Activated naive CD4-positive, alpha-beta T cell treated with anti-CD3 and anti-CD28 coated beads for 36 hours (primary cell): ENCODE measurements at places on chromosomes 2 and 18. TPM values are rescaled to one million over a fixed set of nuclear protein-coding genes. Genes with fewer than 3 reads are reported as not detected.

The SP100 gene
- total RNA-seq = 151 TPM

The STARD6 gene
- total RNA-seq = not detected

The SOWAHC gene
- total RNA-seq = 0.44 TPM

The RBMS1 gene
- total RNA-seq = 27.8 TPM

DNA sequence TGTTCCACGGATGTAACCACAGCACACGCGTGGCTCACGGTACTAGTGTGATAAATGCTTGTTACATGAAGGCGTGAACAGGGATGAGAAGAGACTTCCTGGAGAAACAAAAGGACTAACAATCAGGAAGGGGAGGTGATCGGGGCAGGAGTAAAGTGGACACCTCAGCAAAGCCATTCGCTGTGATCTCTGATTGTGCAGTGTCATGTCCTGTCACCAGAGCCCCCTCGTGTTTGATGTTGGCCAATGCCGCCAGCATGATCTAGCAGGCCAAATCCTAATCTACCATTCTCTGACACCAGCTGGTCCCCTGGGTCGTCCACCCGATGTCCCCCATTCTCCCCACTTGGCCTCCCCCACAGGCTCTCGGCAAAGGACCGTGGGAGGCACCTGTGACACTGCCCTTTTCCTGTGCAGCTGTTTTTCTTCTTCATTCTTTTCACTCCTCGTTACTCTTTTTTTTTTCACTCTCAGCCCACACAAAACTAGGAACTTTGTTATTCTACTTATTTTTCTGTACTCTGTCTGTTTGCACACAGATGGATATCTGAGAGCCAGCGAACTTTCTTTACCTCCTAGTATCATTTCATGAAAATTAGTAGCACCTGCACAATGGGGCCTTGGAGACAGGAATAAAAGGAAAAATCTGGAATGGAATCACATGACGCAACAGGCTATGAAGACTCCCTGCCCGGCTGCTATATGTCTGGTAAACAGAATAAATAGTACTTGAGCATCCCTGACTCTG, 146.8 kb downstream of the TGIF1 start:
- DNase-seq = peak; percentile 59

GRCh38 chr2:188675391-188676009, 298.7 kb upstream of the COL3A1 start:
- no peak for DNase-seq

DNA sequence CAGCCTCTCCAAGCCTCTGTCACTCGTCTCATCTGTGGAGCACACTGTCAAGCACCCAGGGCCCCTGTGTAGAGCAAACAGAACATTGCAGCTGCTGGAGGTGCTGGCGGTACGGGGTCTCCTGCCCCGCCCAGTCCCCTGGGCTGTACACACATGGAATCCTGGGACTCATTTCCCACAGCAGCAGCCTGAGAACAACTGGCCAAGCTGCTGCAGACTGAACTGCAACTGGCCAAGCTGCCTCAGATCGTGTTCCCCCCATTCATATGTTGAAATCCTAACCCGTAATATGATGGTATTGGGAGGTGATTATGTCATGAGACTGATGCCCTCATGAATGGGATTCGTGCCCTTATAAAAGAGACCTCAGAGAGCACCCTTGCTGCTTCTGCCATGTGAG, 130.5 kb downstream of the NCK2 start:
- DNase-seq = no peak

DNA sequence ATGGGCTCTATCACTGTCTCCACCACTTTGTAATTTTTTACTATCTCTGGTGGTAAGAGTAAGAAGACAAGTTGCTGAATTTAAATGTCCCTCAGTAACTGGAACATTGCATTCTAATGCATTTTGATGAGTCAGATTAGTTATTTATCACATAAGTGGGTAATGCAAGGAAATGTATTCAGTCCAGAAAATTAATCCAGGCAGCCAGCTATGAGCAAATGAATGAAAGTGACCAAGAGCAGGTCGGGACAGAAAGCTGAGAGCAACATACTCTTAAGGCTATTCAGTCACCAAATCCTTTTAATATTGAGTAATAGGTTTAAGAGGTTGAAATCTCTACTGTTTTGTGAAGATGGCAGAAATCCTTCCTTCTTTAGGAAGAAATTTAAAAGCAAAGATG, 265.5 kb upstream of the PARD3B start:
- no peak for DNase-seq

DNA sequence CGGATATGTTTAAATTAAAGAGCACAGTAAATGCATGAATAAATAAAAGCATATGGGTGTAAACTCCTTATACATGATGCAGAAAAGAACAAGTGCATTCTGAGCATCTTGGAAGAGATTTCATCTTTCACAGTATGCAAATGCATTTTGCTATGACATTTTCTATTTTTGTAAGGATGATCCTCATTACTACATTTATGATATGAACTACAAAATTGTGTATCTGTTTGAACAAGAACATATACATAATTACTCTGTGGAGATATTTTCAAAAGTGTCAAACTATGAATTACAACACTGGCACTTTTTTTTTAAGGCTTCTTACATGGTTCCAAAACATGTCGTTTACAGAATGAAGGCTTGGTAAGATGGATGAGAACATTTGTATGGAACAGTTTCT, 184.1 kb upstream of the TMEM200C start:
- no peak for DNase-seq

DNA sequence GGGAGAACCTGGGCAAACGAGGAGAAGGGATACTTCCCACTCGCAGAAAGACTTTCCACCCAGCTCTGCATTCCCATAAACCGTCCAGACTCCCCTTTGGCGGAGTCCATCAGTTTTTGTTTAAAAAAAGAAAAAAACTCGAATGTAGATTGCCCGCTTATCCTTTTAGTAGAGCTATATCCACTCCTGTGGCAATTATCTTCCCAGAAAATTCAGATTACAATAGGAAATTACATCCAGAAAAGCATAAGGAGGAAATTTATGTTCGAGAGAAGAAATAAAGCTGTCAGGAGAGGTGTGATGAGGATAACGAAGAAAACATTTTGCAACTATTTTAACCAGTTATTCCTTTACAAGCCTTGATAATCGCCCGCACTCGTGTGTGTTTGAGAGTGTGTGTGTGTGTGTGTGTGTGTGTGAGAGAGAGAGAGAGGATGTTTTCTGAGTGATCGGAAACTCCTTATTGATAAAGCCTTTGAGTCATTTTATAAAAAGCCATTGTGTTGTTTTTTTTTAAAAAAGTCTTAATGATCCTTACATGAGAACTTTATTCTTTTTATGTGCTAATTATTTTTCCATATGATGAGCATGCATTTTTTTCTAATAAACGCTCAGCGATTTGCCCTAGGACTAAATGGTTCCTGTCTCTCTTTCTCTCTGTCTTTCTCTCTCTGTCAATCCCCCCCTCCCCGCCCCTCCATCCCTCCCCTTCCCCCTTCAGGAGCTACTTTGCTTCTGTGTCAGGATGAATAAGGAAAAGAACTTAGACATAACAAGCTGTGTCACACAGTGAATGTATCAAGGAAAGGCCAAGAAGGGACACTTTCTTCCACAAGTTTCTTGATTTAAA, 1.1 kb upstream of the PPP3R1 start:
- peak; percentile 43 for DNase-seq

DNA sequence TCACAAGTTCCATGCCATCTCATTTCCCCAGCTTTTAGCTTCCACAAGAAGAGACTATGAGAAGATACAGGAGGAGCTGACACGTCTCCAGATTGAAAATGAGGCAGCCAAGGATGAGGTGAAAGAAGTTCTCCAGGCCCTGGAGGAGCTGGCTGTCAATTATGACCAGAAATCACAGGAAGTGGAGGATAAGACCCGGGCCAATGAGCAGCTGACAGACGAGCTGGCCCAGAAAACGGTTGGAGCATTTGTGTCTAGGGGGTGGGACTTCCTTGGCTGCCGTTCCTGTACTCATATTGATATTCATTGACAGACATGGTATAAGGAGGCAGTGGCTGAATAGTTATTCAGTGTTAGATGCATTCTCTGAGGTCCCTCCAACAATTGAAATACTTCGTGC, 57.2 kb upstream of the LYPD6B start:
- DNase-seq = no peak

- no peak for DNase-seq
Observed at GRCh38 chr2:12602661-12603060, 114.1 kb upstream of the TRIB2 start.

- no peak for DNase-seq
Observed at GRCh38 chr2:132503701-132504100, 87.1 kb downstream of the GPR39 start.

DNA sequence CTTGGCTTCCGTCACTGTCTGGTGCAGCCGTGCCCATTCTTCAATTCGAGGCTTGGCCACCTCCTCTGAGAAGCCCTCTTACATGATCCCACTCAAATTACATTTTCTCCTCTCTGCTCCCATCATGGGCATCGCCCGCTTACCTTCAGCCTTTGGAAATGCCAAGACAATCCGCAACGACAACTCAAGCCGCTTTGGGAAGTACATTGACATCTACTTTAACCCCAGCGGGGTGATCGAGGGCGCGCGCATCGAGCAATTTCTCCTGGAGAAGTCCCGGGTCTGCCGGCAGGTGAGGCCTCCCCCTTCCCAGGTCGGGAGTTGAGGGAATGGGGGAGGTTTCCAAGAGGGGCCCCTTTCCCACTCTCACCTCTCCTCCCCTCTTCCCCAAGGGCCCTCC, 38.3 kb downstream of the MYO7B start:
- no peak for DNase-seq

DNA sequence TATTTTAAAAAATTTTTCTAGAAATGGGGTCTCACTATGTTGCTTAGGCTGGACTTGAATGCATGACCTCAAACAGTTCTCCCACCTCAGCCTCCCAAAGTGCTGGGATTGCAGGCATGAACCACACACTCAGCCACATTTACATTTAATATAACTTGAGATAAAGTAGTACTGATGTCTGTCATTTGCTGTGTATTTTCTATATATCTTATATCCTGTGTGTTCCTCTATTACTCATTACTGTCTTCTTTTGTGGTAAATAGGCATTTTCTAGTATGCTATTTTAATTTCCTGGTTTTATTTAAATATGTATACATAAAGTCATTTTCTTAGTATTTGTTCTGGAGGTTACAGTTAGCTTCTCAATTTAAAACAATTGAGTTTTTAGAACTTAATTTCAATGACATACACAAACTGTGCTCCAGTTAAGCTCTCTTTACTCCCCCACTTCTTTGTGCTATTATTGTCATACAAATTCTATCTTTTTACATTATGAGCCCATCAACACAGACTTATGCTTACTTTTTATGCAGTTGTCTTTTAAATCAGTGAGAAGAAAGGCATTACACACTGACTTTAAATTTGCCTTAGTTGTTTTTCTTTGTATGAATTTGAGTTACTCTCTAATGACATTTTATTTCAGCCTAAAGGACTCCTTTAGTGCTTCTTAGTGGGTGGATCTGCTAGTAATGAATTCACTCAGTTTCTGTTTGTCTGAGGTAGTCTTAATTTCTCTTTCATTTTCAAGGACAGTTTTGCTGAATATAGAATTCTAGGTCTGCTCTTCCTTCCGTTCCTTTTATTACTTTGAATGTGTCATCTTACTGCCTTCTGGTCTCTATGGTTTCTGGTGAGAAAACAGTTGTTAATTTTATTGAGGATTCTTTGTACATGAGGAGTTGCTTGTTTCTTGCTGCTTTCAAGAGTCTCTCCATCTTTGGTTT, 6.2 kb upstream of the INPP4A start:
- DNase-seq = no peak

DNA sequence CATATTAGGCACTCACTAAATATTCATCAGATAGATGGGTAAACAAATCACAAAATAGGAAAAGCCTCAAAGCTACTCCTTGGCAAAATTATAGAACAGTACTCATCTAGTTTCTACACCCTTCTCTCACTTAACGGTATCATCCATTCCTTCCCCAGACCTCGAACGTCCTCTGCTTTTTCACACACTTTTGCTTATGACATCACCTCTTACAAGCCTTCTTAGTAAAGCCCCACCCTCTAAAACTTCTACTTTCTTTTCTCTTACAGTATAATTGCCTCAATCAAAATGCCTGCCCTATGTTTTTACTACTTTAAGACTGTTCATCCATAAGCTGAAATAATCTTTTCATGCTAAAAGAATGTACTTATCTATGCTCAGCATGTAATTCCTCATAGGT, 8.1 kb downstream of the CHN1 start:
- DNase-seq = no peak

DNA sequence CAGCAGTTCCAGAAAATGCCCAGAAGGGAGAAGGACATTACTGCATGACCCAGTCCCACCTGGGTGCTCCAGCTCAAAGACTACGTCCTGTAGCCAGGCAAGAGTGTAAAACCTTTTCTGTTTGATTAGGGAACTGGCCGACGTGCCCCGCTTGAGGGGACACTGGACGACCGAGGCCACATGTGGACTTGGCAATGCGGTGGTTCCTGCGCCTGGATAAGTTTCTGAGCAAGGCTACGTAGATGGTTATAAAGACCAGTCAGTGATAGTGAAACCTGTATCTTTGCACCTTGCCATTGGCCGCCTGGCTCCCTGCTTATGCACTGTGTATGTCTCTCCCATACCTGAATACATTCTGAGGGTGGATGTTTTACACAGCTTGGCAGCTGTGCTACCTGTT, 567.0 kb upstream of the CRIM1 start:
- no peak for DNase-seq

DNA sequence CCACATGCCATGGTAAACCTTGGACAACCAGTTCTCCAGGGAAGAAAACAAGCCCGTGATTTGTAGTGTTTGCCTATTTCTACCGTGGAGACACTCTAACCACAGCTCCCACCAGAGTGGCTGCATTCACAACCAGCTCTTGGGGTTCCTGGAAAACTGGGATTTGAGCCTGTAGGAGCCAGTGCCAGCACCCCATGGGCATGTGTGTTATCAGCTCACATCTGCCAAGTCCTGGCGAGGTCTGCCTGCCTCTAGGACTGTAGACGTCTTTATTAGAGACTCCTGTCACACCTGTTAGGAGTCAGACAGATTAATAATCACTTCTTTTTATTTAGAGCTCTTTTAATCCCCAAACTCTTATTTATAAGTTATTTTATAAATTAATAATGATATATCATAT, 41.0 kb downstream of the INPP5D start:
- no peak for DNase-seq
